ENCODE measurements at places on chromosomes 16 and 17. TPM values are rescaled to one million over a fixed set of nuclear protein-coding genes. Genes with fewer than 3 reads are reported as not detected.
A peak's percentile ranks its signal among the peaks of the same experiment; 100 is the strongest.

DNA sequence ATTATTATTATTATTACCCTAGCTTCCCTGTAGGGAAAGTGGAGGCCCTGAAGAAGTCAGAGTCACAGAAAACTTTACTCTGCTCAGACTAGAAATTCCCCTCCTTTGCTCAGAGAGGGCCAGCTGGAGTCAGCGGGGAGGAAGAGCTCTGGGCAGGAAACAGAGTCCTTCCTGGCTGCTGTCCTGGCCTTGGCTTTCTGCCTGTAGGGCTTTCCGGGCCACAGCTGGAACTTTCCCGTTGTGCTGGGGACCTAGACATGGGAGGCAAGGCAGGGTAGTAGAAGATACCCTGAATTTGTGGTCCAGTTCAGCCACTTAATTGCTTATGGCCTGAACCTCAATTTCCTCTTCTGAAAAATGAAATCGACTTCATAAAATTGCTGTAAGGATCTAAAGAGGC is 14.0 kb upstream of the CCL2 start:
- peak; percentile 34 for DNase-seq

DNA sequence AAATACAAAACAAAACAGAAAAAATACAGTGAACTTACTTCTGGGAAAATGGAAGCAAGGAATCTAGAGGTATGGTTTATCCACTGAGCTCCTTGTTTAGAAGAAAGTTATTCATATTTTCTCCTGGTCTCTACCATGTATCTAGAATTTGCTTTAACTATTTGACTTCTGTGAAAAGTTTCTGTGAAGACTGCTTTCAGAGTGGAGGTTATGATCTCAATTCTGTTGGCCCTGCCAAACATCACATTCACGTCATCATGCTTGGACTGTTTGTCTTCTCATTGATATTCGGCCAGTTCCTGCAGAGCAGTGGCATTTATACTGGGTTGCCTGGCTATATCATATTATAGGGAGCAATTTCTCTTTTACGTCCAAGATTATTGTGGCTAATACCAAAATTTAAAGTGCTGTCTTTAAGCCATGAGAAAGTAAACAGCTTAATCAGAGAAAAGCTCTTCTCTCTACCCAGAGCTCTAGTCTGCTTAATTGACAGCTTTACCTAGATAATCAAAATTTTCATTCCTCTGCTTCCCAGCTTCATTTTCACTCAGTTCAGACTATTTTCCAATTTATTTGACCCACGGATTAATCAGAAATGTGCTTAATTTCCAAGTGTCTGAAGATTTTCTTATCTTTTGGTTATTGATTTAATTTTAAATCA is at the start of gene ABCA8:
Gene ABCA8 (minus strand): TSS at position 212 of the 661 bp plus-strand sequence. CDS start 13,358 bp downstream, outside the sequence.
- DNase-seq: no peak

DNA sequence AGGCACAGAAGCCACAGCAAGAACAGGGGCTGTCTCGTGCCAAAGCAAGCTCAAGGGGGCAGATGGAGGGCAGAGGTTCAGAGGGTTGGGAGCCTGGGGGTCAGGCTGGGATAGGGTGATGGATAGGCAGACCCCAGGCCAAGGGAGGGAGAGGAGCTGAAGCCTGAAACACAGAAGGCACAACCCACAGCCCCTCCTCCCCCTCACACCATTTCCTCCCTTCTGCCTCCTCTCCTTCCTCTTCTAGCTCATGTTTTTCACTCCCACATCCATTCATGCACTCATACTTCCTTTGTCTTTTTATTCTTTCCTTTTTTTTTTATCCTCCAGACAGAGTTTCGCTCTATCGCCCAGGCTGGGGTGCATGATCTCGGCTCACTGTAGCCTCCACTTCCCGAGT is 61.1 kb downstream of the SOCS1 start:
- DNase-seq: no peak

DNA sequence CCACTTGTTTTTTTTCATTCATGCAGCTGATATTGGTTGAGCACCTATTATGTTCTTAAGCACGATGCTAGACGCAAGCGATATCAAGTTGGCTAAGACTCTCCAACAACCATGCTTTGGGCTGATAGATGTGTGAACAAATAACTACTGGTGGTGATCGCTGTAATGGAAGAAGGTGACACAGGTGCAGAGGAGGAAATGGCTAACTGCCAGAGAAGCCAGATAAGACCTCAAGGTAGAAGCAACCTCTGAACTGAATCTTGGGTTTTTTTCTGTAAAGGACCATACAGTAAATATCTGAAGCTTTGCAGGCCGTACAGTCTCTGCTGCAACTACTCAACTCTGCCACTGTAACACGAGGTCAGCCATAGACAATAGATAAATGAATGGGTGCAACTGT is 97.9 kb downstream of the C17orf67 start:
- DNase-seq: no peak

DNA sequence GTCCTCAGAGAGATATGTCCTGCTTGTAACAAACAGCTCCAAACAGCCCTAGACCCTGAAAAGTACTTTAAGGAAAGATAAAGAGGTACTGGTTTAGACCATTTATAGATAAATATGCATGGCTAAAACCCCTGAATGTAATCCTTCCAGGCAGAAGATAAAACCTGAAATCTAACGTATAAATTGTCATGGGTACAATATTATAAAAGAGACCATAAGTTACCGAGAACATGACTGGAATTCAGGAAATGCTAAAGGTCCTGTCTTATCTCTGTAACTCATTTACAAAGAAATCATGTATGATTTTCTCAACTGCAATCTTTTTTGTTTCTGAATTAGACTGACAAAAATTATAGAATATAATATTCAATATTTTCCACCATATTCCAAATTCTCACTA is 9.2 kb upstream of the KANSL1 start:
- DNase-seq: no peak

DNA sequence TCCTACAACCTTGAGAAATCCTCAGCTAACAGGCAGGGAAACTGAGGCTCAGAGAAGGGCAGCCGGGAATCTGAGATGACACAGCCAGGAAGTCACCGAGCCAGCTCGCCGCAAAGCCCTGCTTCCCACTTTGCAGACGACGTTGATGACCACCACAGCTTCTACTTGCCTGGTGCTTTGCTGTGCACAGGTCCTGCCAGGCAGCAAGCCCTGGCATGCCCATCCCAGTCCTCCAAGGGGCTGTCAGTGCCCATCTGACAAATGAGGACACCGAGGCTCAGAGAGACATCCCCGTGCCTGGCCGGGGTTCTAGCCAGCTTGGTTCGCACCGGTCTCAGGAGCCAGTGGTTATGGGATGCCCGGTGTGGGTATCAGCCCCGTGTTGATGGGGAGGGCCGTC is 20.1 kb downstream of the KCNJ12 start:
- DNase-seq: no peak

DNA sequence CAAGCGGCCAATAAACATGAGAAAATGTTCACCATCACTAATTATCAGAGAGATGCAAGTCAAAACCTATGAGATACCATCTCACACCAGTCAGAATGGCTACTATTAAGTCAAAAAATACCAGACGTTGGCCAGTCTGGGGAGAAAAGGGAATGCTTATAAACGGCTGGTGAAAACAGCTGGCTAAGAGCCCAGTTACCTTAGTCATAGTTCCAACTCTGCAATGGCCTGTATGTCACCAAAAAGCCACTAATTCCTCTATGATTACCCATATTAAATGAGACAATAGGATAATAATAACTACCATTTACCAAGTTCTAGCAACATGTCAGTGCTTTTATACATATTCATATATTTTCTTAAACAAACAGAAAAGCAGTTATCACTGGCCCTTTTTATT is 42.9 kb upstream of the CDRT4 start:
- DNase-seq: no peak

DNA sequence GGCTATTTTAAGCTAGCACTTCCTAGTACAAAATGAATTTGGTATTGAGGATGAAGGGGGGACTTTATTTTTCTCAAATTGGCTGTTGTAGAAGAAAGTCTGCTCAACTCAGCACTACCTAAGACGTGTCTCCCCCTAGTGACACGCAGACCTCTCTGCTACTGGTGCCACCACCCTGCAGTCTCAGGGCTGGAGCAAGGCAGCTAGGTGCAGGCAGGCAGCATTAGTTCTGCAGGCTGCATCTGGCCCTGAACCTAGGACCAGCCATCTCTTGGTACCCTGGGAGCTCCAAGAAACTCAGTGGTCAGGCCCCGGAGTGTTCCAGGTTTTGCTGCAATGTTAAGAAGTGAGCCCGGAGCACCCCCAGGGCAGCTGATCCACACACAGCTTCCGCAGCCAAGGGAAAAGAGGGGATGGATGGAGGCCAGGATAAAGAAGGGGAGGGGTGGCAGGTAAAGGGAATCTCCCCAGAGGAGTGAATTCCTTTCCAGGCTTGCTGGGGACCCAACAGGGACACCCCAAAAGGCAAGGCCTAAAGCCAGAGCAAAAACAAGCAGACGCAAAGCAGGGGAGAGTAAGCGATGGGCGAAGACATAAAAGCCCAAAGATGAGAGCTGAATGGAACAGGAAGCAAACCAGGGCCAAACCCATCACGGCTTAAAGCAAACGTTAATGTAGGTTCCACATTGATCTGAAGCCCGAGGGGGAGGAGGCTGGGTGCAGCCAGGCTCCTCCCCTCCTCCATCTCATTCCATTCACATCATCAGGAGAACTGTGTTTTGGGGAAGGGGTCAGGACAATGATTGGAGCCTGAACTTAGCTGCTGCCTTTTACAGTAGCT is 200.5 kb downstream of the ZFHX3 start:
- peak; percentile 44 for DNase-seq

DNA sequence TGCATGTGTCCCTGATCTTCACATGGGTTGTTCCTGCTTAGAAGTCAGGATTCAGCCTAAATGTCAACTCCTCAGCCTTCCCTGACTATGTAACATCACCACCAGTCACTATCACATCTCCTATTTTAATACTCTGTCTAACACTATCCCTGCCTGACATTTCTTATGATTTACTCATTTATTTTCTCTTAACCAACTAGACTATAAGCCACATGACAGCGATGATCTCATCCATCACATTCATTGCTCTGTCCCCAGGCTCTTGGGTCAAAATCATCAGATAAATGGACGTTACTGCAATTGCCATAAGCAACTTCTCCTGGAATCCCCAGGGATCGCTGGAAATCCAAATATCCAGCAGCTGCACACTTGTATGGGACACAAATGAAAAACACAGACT is 15.7 kb downstream of the CDRT4 start:
- no peak for DNase-seq

GRCh38 chr16:67226295-67226803 is 581 bp upstream of the TMEM208 start:
- no peak for DNase-seq

DNA sequence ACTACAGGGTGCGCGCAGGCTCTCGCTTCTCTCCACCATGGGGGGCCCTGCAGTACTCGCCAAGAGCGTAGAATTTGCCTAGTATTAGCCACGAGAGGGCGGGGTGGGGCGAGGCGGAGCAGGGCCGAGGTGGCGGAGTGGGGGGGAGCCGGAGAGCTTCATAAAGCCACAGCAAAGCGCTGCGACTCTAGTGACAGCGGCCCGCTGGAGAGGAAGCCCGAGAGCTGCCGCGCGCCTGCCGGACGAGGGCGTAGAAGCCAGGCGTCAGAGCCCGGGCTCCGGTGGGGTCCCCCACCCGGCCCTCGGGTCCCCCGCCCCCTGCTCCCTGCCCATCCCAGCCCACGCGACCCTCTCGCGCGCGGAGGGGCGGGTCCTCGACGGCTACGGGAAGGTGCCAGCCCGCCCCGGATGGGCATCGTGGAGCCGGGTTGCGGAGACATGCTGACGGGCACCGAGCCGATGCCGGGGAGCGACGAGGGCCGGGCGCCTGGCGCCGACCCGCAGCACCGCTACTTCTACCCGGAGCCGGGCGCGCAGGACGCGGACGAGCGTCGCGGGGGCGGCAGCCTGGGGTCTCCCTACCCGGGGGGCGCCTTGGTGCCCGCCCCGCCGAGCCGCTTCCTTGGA is at the start of gene TBX21:
Gene TBX21 (plus strand): TSS at position 190 of the 627 bp plus-strand sequence. CDS start 219 bp downstream, at position 409.
- peak; percentile 70 for DNase-seq

DNA sequence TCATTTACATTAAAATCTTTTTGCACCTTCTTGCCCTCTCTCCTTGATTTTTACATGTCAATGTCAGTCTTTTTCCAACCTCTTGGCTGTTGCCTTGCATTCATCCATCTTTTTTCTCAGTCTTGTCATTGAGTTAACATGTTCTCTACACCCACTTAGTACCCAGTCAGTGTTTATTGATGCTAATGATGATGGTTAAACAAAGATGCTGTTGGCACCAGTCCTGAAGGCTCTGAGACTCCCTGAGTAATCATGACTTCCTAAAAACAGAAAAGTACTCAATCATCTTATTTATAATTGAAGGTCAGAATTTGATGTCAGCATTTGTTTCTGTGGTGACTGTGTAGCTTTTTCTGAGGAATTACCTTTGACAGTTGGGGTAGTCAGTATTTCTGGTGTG is 104.5 kb downstream of the NLK start:
- no peak for DNase-seq

DNA sequence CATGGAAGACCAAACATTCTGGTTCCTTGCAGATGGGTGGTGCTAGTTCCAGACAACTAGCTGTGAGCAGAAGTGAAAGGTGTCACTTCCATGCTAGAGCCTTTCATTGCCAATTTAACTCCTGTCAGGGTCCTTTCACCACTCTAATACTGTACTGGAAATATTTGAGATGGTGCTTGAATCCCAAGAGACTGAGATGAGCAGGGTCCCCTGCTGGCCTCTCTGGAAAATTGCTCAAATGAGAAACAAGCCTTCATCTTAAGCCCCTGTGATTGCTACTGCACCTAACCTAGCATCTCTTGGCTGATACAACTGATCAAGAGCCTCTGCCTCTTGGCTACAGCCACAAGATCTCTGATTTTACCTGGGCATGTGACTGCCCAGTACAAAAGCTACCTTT is 7.4 kb upstream of the VAC14 start:
- DNase-seq: no peak

- no peak for DNase-seq
Measured at GRCh38 chr17:5439446-5439764, 450 bp upstream of the C1QBP start.

- peak; percentile 20 for DNase-seq
Measured at GRCh38 chr17:46984892-46985291, 5.8 kb upstream of the RPRML start.

- no peak for DNase-seq
Measured at GRCh38 chr17:45104029-45104428, 28.3 kb downstream of the PLCD3 start.

- DNase-seq: no peak
Measured at GRCh38 chr17:3911271-3912053, 4.8 kb downstream of the P2RX1 start.

Gene CNTD1
- total RNA-seq: 0.89 TPM

Gene TGFB1I1
- total RNA-seq: 85.5 TPM

Gene PDE6G
- 0.32 TPM for total RNA-seq

Gene ZNF469
- total RNA-seq: 3.7 TPM

Gene STX8
- total RNA-seq: 63.2 TPM

Measured in mucosa of gallbladder (tissue), 1 donor.